ENCODE measurements at places on chromosomes 1 and 21.

DNA sequence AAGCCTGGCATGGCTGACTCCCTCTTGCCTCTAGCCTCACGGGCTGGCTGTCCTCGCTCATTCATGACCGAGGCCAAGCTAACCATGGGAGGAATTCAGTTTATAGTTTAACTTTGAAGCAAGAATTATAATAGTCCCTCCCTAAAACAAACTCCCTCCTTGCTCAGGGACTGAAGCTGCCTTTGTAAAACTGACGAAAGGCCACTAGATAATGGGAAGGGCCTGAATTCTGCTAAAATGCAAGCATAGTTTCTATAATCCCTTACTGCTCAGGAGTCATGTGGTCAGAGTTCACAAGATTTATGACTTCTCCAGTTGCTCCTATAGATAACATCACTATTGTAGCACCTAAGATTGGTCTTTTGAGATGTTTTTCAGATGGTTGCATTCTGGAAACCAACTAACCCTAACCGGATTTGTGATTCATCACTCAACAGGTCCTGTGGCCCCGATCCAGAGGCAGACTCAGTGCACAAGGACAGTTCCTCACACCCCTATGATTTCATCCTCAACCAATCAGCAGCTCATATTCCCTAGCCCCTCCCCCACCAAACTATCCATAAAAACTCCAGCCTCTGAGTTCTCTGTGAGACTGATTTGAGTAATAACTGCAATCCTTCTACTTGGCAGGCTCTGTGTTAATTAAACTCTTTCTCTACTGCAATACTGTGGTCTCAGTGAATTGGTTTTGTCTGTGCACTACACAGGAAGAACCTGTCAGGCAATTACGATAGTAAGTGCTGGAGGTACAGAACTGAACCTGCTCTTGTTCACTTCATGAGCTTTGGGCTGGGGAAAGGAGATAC is 26.4 kb downstream of the HHIPL2 start:
- no peak for DNase-seq

DNA sequence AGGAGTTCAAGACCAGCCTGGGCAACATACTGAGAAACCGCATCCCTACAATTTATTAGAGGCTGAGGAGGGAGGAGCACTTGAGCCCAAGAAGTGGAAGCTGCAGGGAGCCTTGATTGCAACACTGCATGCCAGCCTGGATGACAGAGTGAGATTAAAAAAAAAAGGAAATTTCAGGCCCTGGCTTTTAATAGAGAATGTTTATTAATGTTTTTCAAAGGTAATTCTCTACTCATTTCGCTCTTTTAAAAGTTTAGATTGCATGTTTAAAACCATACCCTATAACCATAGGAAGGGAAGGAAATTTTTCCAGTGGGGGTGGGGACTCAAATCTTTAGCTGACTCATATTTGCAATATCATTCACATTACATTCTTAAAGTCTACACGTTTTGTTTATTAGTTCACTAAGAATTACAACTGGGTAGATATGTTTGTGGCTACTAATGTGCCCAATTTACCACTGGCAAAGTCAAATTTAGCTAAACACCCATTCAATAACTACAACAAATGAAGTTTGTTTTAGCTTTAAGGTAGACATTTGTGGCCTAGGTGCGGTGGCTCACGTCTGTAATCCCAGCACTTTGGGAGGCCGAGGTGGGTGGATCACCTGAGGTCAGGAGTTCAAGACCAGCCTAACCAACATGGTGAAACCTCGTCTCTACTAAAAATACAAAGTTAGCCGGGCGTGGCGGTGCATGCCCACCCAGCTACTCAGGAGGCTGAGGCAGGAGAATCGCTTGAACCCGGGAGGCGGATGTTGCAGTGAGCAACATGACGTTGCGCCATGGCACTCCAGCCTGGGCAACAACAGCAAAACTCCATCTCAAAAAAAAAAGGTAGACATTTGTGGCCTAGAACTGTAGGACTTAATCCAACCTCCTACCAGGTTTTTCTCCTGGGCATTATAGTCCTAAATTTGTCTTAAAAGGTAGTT is 5.0 kb downstream of the KDM5B start:
- no peak for DNase-seq

GRCh38 chr21:25369524-25370300 is 237.6 kb downstream of the MRPL39 start:
- DNase-seq = no peak

DNA sequence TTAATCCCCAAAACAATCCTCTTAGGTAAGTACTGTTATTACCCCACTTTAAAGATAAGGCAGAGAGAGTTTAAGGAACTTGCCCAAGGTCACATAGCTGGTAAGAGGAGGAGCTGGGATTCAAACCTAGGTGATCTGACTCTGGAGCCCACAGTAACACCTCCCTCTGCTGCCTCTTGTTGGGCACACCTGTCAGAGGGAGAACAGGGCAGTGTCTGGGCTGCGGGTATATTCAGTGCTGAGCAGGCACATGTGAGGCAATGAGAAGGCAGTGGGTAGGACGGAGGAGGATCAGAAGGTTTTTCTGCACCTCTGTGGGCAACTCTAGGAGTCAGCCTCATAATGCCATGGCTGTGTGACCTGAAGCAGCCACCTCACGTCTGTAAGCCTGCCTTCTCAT is 1.8 kb downstream of the HPCA start:
- DNase-seq = no peak

- no peak for DNase-seq
These were observed 127.3 kb upstream of the APP start for GRCh38 chr21:26297851-26298250.

GRCh38 chr1:22889213-22889827 is 83.3 kb downstream of the LACTBL1 start:
- DNase-seq = no peak

DNA sequence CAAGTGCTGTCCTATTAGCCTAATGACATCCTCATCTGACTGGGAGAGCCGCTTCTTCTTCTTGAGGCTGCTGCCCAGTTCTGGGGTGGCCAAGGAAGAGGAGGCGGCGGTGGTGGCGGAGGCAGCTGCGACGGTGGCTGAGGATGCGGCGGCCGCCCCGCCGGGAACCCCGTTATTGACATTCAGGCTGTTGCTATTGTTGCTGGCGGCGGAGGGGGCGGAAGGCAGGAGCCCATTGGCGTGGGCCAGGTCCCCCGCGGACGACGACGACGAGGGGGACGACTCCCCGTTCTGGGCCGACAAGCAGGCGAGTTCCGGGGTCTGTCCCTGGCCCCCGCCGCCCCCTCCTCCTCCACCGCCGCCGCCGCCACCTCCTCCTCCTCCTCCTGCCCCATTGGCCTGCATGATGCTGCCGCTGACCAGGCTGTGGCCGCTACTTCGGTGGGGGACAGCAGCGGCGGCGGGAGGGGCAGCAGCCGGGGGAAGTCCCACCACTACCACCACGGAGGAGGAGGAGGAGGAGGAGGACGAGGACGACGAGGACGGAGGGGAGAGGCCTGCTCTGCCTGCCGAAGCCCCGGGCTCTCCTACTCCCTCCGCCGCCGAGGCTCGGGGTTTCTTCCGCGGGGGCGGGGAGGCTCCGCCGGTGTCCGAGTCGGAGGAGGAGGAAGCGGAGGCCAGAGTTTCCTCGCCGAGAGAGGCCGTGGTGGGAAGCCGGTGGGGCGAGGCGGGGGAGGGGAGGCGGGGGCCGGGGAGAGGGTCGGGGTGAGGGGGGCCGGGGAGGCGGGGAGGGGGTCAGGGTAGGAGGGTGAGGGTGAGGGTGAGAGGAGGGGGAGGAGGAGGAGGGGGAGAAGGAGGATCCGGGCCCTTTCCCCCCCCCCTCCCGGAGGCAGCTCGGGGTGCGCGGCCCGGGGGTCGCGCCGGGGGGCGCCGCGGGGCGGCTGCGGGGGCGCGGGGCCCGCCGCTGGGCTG is 610 bp downstream of the WDR26 start:
- DNase-seq = peak; percentile 60

GRCh38 chr1:76625886-76626678 is 241.2 kb upstream of the ST6GALNAC5 start:
- DNase-seq = no peak

DNA sequence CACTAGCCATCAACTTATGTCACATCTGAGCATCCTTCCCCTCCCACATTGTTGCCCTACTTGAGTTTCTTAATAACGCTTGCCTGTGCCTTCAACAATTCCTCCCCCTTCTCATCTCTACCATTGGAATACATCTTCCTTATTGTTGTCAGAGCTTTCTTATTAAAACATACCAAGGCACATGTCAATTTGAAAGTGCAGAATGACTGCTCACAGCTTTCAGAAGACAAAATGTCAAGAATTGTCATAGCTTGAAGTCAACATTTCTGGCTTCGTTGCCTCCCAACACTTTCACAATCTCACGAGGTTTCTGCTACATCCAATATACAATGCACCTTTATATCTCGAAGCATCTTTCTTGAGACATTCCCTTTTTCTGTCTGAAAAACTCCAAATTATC is 279.9 kb downstream of the LRRC7 start:
- DNase-seq = no peak

DNA sequence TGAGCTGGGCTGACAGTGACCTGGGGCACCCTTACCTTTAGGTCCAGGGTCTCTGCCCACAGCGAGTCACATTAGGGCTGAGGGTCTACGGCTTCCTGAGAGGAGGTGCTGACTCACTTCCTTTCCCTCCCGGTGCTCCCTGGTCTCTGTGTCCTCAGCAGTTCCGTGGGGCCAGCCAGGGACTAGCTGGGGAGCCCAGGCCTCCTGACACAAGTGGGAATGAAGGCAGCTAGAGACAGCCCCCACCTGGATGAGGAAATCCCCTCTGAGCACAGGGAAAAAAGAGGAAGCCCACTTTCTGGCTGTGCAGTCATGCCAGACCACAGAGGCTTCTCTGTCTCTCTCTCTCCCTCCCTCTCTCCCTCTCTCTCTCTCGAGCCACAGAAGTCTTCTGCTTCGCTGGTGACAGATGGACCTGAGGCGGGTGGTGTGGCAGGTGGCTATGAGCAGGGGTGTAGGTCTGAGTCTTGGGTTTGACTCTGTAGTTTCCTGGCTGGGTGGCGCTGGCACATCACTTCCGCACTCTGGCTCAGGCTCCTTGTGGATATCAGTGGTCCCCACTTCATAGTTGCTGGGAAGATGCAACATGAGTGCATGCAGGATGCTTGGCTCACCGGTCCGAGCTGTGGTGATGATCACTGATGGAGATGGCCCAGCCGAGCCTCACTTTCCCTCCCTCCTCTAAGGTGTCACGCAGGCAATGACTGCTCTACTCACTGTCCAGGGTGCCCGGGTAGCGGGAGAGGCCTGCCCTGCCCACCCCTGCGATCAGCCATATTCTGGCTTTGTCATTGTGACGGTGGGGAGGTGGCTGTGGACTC is 3.5 kb downstream of the SLC66A1 start:
- no peak for DNase-seq

DNA sequence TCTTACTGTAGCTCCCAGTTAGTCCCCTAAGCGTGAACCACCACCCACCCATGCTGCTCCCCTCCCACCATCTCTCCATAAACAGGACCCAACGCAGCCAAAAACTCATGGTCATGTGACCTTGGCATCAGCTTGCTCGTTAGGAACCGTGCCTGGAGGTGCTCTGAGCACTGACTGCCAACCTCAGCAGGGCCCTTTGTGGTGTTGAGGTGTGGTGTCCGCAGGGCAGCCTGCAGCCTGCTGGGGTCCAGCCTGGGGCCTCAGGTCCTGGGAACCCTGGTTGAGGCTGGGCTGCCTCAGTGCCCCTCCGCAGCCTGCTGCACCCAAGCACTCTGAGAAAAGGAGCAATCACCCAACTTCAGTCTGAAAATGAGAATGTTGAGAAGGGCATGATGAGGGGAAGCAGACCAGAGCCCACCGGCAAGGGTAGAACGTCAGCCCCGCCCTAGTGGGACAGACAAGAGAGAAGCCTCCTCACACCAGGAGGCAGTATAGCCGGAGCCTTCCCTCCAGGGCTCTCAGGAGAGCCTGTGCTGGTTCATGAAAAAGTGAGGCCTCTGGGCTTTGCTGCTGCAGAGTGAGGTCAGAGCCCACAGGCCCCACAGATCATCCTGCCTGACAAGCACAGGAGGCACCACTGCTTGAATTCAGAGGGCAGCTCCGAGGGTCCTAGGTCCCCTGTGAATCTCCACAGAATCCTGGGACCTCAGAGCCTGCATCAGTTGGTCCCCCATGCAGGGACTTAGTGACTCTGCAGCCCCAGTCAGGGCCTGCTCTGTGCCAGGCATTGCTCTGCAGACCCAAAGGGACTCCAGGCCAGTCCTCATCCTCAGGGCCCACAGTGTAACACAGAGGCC is 4.9 kb upstream of the COL6A2 start:
- no peak for DNase-seq

- no peak for DNase-seq
These were observed 20.5 kb upstream of the ZNF496 start for GRCh38 chr1:247352175-247352574.

- DNase-seq = no peak
These were observed 52.4 kb downstream of the CASZ1 start for GRCh38 chr1:10744029-10744428.

- no peak for DNase-seq
These were observed 82.1 kb upstream of the ARHGAP29 start for GRCh38 chr1:94319319-94320102.

DNA sequence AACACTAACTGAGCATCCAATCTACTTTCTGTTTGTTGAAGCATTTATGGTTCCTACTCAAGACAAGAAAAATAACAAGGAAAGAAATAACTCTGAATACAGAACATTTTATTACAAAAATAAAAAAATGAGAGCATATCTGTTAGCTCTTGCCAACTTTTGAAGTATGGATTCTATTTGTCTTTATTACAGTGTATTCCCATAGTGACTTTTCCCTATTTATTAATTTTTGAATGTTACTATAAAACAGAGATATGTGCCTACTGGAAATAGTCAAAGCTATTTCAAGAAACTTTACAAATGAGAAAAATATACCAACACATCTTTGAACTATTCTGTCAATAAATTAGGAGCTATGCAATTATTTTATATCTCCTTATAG is 153.0 kb downstream of the HLX start:
- no peak for DNase-seq

DNA sequence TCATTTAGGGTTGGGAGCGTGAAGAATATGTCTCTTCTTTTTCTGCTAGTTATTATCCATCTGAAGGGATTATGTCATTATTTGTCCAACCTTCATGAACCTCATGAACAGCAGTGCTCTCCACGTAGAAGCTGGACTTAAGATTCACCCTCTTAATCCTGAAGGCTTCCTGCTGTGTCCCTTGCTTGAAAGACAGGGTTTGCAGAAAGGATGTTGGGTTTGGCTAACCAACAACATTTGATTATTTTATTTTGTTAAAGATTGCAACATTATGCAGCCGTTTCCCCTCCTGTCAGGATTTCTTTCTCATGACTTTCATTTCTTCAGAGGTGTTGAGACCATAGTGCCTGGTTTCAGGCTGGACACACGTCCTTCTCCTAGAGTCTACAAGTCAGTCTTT is 75.2 kb downstream of the NGF start:
- no peak for DNase-seq

GRCh38 chr1:160726498-160727315 is 12.3 kb upstream of the SLAMF7 start:
- peak; percentile 58 for DNase-seq

GRCh38 chr1:16181887-16182719 is 26.2 kb upstream of the EPHA2 start:
- no peak for DNase-seq

DNA sequence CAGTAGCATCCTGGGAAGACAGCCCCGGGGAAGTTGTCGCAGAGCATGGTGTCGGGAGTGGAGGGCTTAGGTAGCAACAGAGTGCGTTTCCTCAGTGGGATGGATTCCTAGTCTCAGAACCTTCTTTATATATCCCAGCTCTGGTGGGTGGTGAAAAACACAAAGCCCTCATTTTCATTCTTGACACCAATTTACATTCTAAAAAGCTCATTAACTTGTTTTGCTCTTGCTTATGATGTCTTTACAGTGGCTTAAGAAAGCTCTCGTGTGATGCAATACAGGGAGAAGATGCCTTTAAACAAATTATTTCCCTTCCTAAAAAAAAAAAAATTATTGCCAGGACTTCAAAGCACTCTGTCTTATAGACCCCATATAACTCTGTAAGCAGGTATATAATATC is at the start of gene KRTAP8-1:
TSS of gene KRTAP8-1 (minus strand) at position 101 of the 400 bp plus-strand sequence. CDS start at position 47, 54 bp downstream.
- DNase-seq = no peak

All from central memory CD8-positive, alpha-beta T cell (primary cell).